Stimulated activated CD4-positive, alpha-beta T cell treated with anti-CD3 and anti-CD28 coated beads, Interleukin-1b, Interleukin-23, amount 100 ng/mL, for 24 hours (primary cell): ENCODE measurements at places on chromosomes 12 and 14.

GRCh38 chr12:1367331-1368291, 226.8 kb downstream of the FBXL14 start:
- no peak for DNase-seq

GRCh38 chr14:74567219-74567618, 44.8 kb downstream of the LTBP2 start:
- no peak for DNase-seq

GRCh38 chr12:95439461-95440230, 34.3 kb upstream of the METAP2 start:
- DNase-seq, result no peak

- no peak for DNase-seq
Observed at GRCh38 chr12:107248187-107248586, 154.8 kb upstream of the CRY1 start.

DNA sequence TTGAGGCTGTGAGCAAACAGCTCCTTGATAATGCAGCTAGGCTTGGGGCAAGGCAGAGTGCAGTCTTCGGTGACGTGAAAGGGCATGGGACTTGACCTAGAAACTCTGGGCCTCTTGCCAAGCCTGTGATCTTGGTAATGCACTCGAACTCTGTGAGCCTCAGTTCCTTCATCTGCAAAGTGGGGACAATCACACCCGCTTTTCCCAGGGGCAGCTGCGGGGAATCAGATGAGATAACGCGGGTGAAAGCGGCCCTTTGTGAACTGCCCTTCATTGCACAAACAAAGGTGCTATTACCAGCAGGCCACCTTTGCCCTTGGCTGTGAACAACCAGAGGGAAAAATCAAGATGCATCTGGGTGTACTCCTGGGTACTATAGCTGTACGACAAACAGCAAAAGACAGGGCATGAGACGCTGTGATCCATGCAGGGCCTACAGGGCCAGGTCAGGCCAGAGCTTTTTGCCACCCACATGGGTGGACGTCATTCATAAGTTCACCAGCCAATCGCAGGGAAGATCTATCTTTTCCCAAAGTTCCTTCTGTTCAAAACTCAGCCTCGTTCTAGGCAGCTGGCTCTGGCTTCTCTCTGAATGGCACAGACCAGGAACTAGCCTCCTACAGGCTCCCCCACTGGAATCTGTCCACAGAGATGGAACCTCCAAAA, 3.2 kb downstream of the MSI1 start:
- DNase-seq, result no peak

GRCh38 chr14:47606566-47606965, 68.8 kb downstream of the MDGA2 start:
- DNase-seq, result no peak

DNA sequence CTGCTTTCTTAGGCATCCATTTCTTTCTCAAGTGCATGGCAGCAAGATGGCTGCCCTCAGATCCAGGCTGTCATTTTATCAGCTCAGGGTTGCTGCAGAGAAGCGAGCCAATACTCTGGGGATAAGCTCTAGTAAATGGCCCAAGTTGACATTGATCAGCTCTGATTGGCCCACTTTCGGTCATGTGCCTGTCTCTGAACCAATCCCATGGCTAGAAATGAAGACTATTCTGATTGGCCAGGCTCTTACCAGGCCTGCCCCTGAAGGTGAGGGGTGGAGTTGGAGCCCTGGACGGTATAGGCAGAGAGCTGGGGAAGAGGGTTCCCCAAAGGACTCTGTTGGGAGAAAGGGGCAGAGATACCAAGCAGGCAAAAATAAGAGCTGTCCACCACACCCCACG, 41.4 kb downstream of the MYO1H start:
- no peak for DNase-seq

- no peak for DNase-seq
Observed at GRCh38 chr14:35369701-35370191, 34.8 kb downstream of the NFKBIA start.

GRCh38 chr12:99059824-99060511, 414.9 kb downstream of the APAF1 start:
- DNase-seq, result no peak

- no peak for DNase-seq
Observed at GRCh38 chr14:102162487-102162886, 22.8 kb downstream of the WDR20 start.

DNA sequence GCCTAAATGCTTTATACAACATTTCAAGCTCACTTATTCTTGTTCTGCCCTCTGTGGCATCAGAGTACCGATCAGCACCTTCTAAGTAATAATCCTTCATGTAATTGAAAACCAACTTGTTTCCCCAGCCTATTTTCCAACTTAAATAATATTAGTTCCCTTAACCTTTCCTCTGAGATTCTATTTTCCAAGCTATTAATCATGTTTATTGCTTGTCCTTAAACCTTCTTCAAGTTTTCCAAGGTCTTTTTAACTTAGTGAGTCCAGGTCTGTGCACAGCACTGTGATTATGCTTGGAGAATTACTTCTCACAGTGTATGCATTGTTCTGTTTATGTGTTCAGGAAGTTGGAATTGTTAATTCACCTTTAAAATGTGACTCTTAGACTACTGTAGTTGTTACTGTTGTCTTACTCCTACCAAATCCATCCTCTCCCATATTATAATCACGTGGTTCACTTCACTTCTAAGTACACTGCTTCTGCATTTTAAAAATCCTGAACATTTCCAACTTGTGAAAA, 1039.3 kb upstream of the FOXG1 start:
- no peak for DNase-seq

DNA sequence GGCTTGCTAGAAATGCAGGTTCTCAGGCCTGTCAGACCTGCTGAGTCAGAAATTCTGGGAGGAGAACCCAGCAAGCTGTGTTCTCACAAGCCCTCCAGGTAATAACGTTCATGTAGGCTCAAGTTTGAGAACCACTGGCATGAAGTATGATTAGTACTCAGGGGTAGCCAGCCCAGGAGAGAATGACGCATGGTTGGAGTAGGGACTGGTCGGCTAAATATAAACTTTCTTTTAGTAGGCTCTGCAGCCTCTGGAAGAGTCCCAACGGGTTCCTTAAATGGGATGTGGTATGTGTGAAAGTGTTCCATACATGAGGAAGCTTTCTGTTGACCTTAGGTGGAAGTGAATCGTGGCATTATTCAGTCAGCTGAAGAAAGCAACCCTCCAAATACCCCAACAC, 209.3 kb downstream of the SLC41A2 start:
- no peak for DNase-seq

DNA sequence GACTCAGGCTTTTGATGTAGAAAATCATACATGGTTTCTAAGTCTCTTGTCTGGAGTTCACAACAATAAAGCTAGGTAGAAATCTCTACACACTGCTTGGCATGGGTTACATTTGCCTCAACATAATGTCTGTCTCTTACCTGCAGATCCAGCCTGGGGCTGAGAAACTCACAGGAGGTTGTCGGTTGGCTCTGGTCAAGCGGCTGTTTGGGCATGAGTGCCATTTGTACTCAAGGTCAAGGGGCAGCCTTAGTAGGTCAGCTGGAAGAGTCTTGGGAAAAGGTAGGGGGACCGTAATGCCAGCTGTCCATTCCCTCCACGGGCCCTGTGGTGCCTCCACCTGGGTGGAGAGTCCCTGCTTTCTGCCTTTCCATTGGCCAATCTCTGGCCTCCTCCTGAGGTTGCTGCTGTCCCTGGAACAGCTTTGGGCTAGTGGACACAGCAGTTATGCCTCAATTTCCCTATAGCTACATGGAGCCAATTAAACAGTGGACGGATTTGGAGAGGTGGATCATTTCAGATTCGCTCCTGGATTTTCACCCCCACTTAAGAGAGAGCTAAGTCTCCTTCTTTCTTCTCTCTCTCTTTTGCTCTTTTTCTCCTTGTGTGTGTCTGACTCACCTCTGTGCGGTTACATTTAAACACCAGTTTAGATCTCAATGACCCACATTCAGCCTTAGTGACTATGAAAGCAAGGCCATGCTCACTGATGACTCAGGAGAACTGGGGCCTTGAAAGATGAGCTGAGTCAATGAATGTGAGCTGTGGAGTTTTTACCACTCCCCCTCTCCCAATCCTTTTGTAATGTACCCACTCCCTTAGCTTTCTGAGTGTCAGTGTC, 132.8 kb upstream of the HIF1A start:
- DNase-seq, result no peak

DNA sequence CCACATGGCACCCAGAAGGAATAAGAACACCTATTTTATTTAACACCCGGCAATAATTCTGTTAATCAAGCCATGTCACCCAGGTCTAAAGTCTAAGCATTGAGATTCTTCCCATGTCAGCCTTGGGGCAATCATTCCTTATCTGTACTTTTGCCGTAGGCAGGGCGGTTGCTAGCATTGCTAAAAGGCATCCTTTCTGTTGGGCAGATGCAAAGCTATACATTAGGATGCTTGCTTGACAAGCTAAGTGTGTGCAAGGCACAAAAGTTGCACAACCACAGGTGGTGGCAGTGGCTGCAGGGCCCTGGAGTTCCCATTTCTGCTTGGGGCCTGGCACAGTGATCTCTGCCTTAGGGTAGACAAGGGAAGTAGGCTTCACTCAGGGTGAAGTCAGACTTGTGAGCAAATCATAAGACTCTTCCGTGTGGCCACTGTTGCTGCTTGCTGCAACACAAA, 12.5 kb upstream of the GALNT6 start:
- DNase-seq, result no peak

DNA sequence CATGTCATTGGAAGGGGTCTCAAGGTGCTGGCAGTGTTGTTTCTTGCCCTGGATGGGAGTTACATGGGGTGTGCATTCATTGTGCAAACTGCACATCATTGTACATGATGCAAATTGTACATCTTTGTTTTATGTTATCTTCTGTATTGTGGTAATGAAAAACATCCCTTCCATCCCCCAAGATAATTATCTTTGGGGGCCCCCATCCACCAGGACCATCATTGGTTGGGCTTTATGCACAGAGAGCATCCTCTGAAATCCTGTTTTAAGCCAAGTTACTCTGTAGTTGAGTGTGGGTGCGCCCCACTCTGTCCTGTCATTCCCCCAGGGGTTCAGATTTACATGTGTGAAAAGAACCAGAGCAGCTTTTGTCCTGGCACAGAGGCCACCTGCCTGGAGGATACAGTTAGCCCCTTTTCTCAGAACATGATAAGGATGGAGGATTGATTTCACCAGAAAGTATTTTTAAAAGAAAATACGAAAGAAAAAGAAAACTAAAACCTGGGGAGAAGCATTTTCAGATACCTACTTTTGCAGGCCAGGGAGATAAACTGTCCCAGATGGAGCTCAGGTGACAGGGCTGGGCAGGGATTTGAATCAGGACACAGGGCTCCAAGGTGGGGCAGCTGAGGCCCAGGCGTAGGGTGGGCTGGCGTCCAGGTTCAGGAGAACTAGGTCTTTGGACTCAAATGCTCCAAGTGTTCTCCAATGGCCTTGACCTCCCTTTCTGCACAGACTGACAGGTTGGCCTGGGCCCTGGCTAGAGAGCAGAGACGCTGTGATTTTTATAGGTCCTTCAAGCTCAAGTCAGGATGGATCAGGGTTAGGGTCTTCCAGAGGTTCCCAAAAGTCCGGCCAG, 17.2 kb downstream of the WSCD2 start:
- no peak for DNase-seq

- DNase-seq, result no peak
Observed at GRCh38 chr12:88615490-88615889, 35.2 kb upstream of the KITLG start.

DNA sequence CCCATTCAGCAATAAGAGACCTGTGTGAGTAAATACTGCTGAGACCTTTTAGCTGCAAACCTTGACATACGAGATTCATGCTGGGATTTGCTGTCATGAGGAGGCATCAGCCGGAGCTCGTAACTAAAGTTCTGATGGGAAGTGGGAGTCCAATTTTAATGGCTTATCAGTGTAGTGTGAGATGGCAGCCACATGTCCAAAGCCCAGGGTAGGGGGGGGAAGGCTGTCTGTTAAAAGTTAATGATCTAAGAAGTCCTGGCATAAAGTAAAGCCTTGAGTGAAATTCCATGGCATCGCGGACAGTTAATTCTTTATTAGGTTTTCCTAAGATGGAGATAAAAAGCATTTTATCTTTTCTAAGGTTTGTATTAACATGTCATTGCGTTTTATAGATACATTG, 240.0 kb downstream of the AACS start:
- DNase-seq, result no peak

GRCh38 chr12:779745-780734, 27.7 kb downstream of the WNK1 start:
- DNase-seq, result no peak

GRCh38 chr12:40788276-40788675, 96.0 kb downstream of the CNTN1 start:
- DNase-seq, result no peak

DNA sequence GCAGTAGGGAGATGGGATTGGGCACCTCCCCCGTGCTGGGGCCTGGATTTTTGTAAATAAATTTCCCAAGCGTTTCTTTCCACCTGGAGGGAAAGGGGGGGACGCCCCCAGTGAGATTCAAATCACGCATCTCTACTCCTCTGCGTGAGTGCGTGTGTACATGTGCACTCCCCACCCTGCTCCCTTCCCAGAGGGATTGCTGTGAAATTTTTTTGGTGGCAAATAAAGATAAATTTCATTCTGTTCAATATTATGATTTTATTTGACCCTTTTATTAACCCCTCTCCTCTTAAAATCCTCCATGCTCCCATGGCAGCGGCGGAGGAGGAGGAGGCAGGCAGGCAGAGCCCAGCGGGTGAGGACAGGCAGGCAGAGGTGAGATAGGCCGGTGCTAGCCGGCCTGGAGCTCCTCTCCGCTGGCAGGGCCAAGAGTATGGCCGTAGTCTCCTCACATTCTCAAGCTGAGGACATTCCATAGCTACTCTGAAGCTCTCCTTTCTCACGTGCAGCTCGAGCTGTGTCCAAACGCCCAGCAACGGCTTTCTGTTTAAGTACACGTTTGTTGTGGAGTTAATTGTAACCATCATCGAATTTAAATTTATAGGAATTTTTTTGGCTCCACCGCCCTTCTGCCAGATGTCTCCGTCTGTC, 1.5 kb upstream of the HOTAIR start:
- no peak for DNase-seq

- no peak for DNase-seq
Observed at GRCh38 chr14:24313913-24314312, 2.6 kb downstream of the LTB4R start.

DNA sequence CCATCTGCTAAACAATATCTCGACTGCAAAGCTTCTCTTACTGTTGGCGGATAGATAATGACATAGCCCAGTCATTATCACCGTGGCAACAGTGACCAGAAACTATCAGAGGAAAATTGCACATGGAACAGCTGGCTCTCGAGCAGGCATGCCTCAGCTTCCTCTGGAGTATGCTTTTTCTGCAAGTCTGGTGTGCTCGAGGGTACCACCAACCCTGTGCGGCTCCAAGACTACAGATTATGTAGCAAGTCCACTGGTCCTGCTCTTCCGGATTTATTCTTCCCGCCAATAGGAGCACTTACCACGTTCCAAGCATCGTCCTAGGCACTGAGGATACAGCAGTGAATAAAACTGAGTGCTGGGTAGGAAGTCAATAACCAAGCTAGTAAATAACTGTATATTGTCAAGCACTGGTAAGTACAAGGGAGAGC, 1.4 kb upstream of the GLRX5 start:
- no peak for DNase-seq

- DNase-seq, result no peak
Observed at GRCh38 chr12:106308121-106308520, 5.6 kb downstream of the TCP11L2 start.
